Activated naive CD4-positive, alpha-beta T cell treated with anti-CD3 and anti-CD28 coated beads for 36 hours (primary cell): ENCODE measurements at places on chromosomes 13 and 19. TPM values are rescaled to one million over a fixed set of nuclear protein-coding genes. Genes with fewer than 3 reads are reported as not detected.

Gene SHANK1
- not detected for total RNA-seq

Gene ZIM2
- total RNA-seq, result not detected

Gene SULT2B1
- not detected for total RNA-seq

Gene PSG1
- not detected for total RNA-seq

Gene DLL3
- 0.74 TPM for total RNA-seq

Gene ZIC5
- not detected for total RNA-seq

Gene C1QTNF9
- not detected for total RNA-seq

Gene NLRP9
- not detected for total RNA-seq

Gene SWSAP1
- total RNA-seq, result 2.1 TPM

Gene RASIP1
- not detected for total RNA-seq

Gene ZNF358
- 3.9 TPM for total RNA-seq

- DNase-seq, result no peak
- no peak overlapping the region for H3K27ac ChIP-seq
- H3K4me1 ChIP-seq, result no peaks in the 10 kb centered on the region
Observed at GRCh38 chr19:38473201-38473600, 39.7 kb downstream of the RYR1 start.

- H3K27ac ChIP-seq, result no peak overlapping the region
- no peaks in the 10 kb centered on the region for H3K4me1 ChIP-seq
- no peak for DNase-seq
- H3K4me3 ChIP-seq, result no peak overlapping the region
- H3K27me3 ChIP-seq, result peaks cover 13% of the 10 kb centered on the region
Observed at GRCh38 chr19:30811397-30812098, 439.4 kb downstream of the ZNF536 start.

DNA sequence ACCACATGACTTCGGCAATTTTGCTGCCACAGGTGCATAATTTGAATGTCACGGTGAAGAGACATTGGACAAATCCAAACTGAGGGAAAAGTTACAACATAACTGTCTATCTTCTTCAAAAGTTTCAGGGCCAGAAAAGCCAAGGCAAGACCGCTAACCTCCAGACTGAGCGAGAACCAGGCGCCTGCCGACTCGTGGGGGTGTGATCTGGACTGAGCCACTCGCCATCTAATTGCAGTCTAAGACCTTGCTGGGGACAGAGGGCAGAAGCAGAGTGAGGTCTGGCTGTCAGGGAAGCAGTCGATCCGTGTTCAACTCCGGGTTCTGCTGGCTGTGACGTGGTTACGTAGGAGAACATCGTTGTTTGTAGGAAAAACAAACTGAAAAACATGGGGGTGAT lies 88.6 kb downstream of the SPACA7 start:
- no peaks in the 10 kb centered on the region for H3K4me1 ChIP-seq
- no peak overlapping the region for H3K27ac ChIP-seq
- H3K36me3 ChIP-seq, result peaks cover 3% of the 10 kb centered on the region
- no peak overlapping the region for H3K4me3 ChIP-seq

GRCh38 chr13:56351041-56351440 lies 789.7 kb upstream of the PRR20A start:
- no peaks in the 10 kb centered on the region for H3K4me1 ChIP-seq
- no peaks in the 10 kb centered on the region for H3K36me3 ChIP-seq
- no peak overlapping the region for H3K4me3 ChIP-seq
- DNase-seq, result no peak
- no peak overlapping the region for H3K27ac ChIP-seq
- no peaks in the 10 kb centered on the region for H3K27me3 ChIP-seq

GRCh38 chr19:35389192-35389861 lies 18.5 kb downstream of the GPR42 start:
- H3K27ac ChIP-seq, result no peak overlapping the region
- peaks cover 3% of the 10 kb centered on the region for H3K27me3 ChIP-seq
- H3K4me1 ChIP-seq, result no peaks in the 10 kb centered on the region
- DNase-seq, result no peak

DNA sequence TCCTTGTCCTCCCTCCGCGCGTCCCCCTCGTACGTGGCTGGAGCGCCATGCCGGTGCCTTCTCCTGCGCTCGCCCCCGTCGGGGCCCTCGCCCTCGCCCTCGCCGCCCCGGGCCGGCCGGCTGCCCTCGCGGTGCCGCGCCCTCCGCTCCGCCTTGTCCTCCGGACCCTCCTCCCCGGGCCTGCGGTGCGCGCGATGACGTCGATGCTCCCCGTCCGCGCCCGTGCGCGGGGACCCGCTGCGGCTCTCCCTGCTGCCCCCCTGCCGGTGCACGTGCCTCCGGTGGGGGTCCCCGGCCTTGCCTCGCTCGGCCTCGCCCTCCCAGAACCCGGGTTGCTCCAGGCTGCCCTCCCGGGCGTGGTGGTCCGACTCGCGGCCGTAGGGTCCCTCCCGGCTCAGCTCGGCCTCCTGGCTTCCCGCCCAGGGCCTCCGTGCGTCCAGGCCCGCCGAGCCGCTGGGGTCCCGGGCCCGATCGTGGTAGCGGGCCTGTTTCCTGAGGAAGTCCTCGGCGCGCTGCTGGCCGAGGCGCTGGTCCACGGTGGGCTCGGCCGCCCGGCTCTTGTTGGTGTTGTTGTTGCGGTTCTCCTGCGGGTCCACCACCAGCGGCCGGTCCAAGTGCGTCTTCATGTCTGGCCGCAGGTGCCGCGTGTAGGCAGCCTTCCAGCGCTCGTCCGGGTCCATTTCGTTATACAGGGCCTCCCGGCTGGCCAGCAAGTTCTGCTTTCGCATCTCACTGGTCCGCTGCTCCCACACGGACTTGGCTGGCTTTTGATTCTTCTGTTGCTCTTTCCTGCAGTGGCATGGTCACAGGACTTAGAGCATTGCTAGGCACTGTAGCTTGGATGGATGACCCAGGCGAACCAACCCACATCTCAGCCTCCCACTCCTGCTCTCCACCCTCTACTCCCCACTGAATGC lies 148.6 kb downstream of the IER2 start:
- peaks cover 4% of the 10 kb centered on the region for H3K4me1 ChIP-seq
- peaks cover 29% of the 10 kb centered on the region for H3K27me3 ChIP-seq
- H3K27ac ChIP-seq, result no peak overlapping the region
- H3K4me3 ChIP-seq, result no peak overlapping the region
- no peaks in the 10 kb centered on the region for H3K36me3 ChIP-seq
- DNase-seq, result no peak

DNA sequence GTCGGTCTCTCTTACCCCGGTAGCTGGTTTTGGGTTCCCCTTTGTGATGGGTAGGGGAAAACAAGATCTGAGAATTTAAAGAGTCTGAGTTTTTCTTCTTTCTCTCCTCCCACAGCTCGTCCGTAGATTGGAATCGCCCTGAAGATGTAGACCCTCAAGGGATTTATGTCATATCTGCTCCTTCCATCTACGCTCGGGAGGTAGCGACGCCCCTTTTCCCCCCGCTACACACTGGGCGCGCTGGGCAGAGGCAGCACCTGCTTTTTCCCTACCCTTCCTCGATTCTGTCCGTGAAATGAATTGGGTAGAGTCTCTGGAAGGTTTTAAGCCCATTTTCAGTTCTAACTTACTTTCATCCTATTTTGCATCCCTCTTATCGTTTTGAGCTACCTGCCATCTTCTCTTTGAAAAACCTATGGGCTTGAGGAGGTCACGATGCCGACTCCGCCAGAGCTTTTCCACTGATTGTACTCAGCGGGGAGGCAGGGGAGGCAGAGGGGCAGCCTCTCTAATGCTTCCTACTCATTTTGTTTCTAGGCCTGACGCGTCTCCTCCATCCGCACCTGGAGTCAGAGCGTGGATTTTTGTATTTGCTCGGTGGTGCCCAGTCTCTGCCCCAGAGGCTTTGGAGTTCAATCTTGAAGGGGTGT lies 7.1 kb upstream of the SELENOV start:
- peak overlapping the region; percentile 74 for H3K4me3 ChIP-seq
- H3K27ac ChIP-seq, result no peak overlapping the region
- H3K27me3 ChIP-seq, result peaks cover 52% of the 10 kb centered on the region
- no peaks in the 10 kb centered on the region for H3K36me3 ChIP-seq
- H3K4me1 ChIP-seq, result peaks cover 23% of the 10 kb centered on the region

- H3K4me3 ChIP-seq, result no peak overlapping the region
- no peak for DNase-seq
- H3K36me3 ChIP-seq, result no peaks in the 10 kb centered on the region
- H3K27ac ChIP-seq, result no peak overlapping the region
- peaks cover 5% of the 10 kb centered on the region for H3K4me1 ChIP-seq
Observed at GRCh38 chr13:51524829-51525566, 59.3 kb upstream of the WDFY2 start.

GRCh38 chr13:48142436-48142835 lies 47.5 kb upstream of the MED4 start:
- no peak for DNase-seq
- H3K36me3 ChIP-seq, result no peaks in the 10 kb centered on the region
- no peak overlapping the region for H3K4me3 ChIP-seq
- peaks cover 38% of the 10 kb centered on the region for H3K4me1 ChIP-seq
- no peak overlapping the region for H3K27ac ChIP-seq

GRCh38 chr19:4391306-4391693 lies 9.0 kb downstream of the SH3GL1 start:
- peaks cover 7% of the 10 kb centered on the region for H3K36me3 ChIP-seq
- no peak for DNase-seq
- H3K4me3 ChIP-seq, result no peak overlapping the region
- H3K27me3 ChIP-seq, result no peaks in the 10 kb centered on the region

- no peaks in the 10 kb centered on the region for H3K27me3 ChIP-seq
- H3K27ac ChIP-seq, result no peak overlapping the region
Observed at GRCh38 chr13:42102961-42103865, 54.8 kb downstream of the DGKH start.

GRCh38 chr13:114047358-114047881 lies 73.5 kb upstream of the C13orf46 start:
- no peak overlapping the region for H3K4me3 ChIP-seq
- no peak for DNase-seq
- H3K27me3 ChIP-seq, result no peaks in the 10 kb centered on the region
- H3K4me1 ChIP-seq, result peaks cover 68% of the 10 kb centered on the region

- no peak overlapping the region for H3K4me3 ChIP-seq
- H3K27ac ChIP-seq, result no peak overlapping the region
- H3K36me3 ChIP-seq, result no peaks in the 10 kb centered on the region
- no peak for DNase-seq
- peaks cover 5% of the 10 kb centered on the region for H3K4me1 ChIP-seq
Observed at GRCh38 chr13:51122868-51123566, 11.9 kb upstream of the C13orf42 start.

- DNase-seq, result no peak
- no peak overlapping the region for H3K27ac ChIP-seq
- no peaks in the 10 kb centered on the region for H3K36me3 ChIP-seq
- H3K4me3 ChIP-seq, result no peak overlapping the region
- H3K27me3 ChIP-seq, result no peaks in the 10 kb centered on the region
Observed at GRCh38 chr13:30535046-30535445, 69.3 kb upstream of the HMGB1 start.

DNA sequence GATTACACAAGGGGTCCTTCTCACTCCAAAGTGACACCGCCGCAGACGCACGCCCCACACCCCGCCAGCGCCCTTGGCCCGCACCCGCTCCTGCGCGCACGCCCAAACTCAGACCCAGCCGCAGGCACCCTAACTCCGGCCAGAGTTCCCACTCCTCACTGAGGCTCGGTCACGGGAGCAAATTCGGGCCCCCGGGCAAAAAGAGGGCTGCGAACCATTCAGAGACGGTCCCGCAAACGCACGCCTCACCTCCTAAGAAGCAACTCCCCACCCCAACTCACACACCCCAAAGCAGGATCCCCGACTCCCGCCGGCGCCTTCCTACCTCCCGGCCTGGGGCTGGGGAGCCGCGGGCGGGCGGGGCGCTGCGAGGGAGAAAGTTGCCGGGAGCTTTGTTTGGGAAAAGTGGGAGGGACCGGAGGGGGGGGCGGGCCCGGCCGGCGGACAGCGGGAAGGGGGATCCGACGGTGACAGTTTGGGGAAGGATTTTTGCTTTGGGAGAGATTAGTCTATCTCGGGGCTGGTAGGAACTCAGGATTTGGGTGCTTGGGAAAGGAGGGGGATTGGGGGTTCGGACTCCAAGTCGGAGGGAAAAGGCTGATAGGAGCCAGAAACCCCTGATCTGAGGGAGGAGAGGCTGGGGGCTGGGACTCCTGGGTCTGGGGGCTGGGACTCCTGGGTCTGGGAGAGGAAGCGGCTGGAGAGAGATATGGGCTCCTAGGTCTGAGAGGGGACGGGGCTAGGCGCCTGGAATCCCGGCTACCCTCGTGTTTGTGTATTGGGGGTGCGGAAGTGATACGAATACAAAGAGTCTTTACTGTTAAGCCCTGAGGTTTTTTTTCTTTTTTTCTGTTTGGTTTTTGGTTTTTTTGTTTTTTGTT lies at the start of gene TEAD2:
TSS of gene TEAD2 (minus strand) at position 369 of the 881 bp plus-strand sequence. CDS start 2,341 bp downstream, outside the sequence.
- H3K27me3 ChIP-seq, result peaks cover 10% of the 10 kb centered on the region
- peaks cover 11% of the 10 kb centered on the region for H3K4me1 ChIP-seq
- peak within 1 kb of the TSS; percentile 34 for H3K4me3 ChIP-seq
- H3K36me3 ChIP-seq, result no peaks in the 10 kb centered on the region

DNA sequence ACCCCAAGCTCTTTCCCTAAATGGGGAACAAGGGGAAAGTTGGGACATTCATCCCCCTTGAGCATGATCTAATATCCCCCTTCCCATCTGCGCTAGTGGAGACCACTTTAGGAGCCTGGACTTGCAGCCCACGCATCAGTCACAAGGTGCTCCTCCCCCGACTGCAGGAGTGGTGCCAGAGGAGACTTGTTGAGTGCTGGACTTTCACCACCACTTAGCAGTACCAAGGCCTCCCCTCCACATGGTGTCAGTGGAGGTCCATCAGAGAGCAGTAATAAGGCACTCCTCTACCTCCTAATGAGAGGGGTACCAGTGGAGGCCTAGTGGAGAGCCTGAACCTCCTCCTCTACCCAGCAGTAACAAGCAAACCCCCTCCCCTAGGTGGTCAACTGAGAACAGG lies 22.5 kb downstream of the CAB39L start:
- DNase-seq, result peak; percentile 36
- H3K4me1 ChIP-seq, result no peaks in the 10 kb centered on the region
- H3K4me3 ChIP-seq, result no peak overlapping the region
- no peak overlapping the region for H3K27ac ChIP-seq
- H3K27me3 ChIP-seq, result no peaks in the 10 kb centered on the region

DNA sequence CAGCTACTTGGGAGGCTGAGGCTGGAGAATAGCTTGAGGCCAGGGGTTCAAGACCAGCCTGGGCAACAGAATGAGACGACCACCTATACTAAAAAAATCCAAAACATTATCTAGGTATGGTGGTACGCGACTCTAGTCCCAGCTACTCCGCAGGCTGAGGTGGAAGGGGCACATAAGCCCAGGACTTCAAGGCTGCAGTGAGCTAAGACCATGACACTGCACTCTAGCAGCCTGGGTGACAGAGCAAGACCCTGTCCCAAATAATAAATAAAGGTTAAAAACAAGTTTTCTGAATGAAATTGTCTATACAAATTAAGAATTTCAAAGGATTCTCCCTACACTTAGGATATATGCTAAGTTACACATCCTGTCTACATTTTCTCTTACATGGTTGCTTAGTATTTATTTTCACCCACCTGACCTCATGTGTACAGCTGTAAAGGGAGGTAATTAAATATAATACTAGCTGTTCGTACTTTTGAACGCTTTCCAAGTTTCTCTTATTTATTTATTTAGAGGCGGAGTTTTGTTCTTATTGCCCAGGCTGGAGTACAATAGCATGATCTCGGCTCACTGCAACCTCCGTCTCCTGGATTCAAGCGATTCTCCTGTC lies 1.6 kb downstream of the SLC25A30 start:
- peaks cover 24% of the 10 kb centered on the region for H3K4me1 ChIP-seq
- H3K36me3 ChIP-seq, result no peaks in the 10 kb centered on the region
- no peaks in the 10 kb centered on the region for H3K27me3 ChIP-seq

- no peak overlapping the region for H3K27ac ChIP-seq
- DNase-seq, result no peak
- no peaks in the 10 kb centered on the region for H3K36me3 ChIP-seq
- no peak overlapping the region for H3K4me3 ChIP-seq
- H3K27me3 ChIP-seq, result peaks cover 7% of the 10 kb centered on the region
Observed at GRCh38 chr19:5503598-5503997, 48.4 kb downstream of the ZNRF4 start.
